ENCODE measurements at places on chromosomes 12 and 14.

- no peak for DNase-seq
Observed at GRCh38 chr14:28707814-28708213, 58.8 kb upstream of the FOXG1 start.

DNA sequence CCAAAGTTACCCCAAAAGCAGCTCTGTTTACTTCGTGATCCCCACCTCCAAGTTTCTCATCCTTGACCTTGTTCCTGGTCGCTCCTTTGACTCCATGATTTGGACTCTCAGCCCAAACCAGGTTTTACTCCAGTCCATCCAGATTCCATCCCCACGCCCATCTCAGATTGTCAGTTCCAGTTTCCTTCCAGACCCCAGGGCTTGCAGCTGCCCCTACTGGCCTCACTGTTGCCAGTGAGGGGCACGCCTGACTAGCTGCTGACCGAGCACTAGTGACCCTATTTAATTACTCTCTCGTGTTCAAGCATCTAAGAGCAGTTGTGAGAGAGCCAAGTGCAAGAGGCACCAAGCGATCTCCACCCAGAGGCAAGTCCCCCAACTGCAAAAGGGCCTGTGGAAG is 155.1 kb upstream of the FUT8 start:
- no peak for DNase-seq

DNA sequence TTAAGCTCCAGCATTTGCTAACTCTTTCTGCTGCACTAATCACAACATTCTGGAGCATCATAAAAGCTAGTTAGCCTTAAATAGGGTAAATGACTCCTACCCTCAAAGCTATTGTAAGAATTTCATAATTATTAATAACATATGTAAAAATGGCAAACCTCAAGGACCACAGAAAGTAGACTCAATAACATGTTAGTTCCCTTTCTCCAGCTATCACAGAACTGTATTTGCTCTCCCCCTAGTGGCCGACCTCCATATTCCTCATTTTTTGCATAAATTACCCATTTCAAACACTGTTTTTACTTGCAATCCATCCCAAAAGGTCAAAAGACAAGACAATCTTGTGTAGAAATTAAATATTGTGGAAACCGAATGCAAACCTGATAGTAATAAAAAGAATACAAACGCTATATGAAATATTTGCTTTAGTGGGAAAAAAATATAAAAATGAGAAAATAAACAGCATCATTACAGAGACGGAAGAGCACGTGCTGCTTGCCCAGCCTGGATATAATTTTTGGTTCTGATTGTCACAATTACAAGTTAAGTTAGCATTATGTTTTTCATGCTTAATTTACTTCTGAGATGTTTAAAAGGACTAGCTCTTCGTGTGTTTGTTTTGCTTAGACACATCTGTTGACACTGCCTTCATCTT is 97.9 kb downstream of the RERGL start:
- DNase-seq = peak; percentile 0

GRCh38 chr12:121138284-121138683 is 5.6 kb downstream of the P2RX7 start:
- no peak for DNase-seq

DNA sequence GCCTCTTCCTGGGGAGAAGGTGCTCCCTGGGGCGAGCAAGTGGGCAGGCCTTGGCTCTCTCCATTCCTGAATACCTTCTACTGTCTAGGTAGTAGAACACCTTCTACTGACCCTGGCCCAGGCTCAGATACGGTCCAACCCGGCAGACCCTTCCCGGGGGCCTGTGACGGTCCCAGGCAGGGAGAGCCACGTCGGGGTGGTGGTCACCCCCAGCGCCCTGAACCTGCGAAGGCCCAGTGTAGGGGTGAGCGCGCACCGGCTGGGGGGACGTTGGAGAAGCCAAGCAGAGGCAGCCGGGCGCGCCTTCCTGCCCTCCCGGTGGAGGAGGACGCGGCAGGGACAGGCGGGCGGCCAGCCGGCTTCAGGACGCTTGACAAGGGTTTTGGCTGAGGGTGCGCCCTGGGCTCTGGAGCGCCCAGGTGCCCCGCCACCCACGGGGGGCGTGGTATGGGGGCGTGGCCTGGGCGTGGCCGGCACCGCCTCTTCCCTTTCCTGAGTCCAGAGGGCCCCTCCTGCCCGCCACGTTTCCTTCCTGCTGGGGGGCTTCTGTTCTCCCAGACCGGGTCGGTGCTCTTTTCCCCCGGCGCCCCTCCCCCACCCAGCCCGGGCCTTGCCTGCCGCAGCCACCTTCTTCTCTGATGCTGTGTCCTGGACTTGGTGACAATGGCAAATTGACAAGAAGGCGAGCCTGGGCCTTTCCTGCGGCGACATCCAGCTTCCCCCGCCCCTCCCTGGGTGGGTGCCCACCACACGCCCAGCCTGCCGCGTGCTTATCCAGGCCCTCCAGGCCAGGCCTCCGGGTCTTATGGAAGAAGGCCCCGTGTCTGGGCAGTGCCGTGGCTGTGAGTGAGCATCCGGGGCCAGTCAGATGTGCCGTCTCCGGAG is 24.5 kb upstream of the PPP1R13B start:
- no peak for DNase-seq

DNA sequence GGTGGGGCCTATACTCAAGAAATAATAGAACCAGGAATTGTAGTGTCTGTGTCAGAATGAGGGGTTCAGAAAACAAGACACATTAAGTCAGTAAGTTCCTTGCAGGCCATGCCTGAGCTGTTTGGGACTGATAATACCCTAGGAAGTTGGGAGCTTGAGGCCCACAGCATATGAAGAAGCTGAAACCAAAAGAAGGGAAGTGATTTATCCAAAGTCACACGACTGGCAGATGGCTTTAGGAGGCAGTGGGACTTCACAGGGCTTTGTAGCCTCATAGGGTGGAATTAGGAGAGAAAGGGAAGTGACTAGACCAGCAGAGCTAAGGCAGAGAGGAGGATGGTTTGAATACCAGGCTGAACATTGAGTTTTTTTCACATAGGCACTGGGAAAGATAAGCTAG is 56.6 kb upstream of the SRSF5 start:
- no peak for DNase-seq

- DNase-seq = no peak
Observed at GRCh38 chr14:50750323-50750722, 80.6 kb downstream of the NIN start.

- DNase-seq = peak; percentile 91
Observed at GRCh38 chr12:110270125-110270962, 10.7 kb upstream of the ATP2A2 start.

DNA sequence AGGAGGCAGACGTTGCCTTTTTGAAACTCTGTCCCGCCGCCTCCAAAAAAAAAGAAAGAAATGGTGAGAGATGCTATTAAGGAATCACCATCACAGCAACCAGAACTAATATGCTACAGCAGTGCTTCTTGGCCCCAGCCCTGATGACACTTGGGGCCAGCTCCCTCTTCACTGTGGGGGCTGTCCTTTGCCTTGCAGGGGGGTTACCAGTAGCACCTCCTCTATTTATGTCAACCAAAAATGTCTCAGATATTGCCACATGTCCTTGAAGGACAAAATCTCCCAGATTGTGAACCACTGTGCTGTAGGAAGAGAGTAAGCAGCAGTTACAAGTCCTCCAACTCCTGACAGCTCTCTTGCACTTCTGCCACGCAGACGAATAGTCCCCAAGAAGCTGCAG is 76.4 kb downstream of the LRRC74A start:
- DNase-seq = no peak

DNA sequence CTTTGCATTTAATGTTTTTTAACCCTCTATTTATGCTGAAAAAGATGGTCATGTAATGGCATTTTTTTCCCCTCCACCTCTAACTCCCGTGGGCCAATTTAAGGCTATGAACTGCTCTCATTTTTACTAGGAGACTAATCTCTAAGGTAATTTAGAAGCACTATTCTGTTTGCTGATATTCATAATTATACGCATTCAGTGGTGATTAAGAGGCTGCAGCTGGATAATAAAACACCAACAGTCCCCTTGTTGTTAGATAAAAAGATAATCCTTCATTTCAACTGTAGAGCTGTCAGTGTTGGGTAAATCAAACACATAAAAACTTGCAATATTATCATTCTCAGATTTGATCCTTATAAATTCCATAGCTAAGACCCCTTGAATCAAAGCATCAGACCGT is 8.9 kb downstream of the MYO1H start:
- no peak for DNase-seq

GRCh38 chr12:39028382-39028781 is 123.0 kb upstream of the CPNE8 start:
- no peak for DNase-seq

- DNase-seq = no peak
Observed at GRCh38 chr12:53230108-53230845, 1.7 kb downstream of the RARG start.

DNA sequence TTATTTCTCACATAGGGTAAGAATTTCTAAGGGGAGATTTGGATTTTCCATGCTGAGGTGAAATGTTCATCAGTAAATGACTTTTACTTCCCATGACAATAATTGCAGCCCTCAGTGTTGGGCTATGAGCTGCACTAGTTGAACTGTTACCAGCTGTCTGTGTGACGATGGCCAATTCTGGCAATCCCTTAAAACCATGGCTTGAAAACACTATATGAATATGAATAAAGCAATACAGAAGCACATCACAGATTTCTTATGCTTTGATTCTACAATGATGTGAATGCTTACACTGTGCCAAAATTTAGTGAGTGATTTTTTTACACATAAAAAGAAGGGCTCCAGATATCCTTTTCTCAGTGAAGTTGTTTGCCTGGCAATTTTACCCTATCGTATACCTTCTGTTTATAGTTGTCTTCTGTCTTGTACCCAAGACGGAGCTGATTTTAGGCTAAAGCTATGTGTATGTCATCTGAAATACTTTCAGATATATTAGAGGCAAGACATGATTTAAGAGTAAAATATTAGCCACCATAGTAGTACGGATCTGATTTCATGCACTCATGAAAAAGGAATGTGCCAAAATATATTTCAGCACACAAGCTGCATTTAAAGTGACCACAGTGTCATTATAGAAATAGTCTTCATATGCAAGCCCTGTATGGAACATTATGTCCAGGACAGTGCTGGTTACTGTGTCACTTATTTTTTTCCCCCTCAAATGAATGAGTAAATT is 52.0 kb downstream of the SLC38A4 start:
- DNase-seq = no peak

DNA sequence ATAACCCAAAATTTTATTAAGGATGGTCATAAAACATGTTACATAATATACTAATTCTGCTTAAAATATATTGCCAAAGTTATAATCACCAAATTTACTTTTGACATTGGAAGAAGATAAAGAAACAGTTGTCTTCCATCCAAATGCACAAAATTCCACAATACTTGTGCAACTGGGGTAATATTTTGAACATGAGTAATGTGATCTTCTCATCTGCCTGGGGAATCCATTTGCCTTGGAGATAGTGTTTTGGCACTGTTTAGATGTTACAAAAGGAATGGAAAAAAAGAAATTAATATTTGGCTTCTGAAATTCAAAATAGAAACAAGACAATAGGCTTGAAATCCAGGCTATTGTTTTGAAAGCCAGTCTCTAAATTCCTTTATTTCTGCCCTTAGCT is 9.1 kb downstream of the GPR19 start:
- no peak for DNase-seq

DNA sequence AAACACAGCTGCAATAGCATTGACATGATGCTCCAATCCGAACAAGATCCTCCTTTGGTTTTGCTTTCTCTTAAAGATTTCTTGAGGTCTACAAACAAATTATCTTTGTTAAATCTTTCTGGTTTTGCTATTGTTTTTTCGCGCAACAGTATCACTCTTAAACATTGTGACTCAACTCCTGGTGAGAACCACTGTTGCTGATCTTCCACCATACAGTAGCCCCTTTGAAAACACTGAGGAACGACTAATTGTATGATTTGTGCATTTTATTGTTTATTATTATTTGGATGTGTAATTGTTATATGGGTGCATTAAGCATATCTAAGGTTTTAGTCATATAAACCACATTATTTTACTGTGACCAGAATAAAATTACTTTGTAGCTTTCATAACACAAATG is 282.8 kb downstream of the EGLN3 start:
- DNase-seq = no peak

DNA sequence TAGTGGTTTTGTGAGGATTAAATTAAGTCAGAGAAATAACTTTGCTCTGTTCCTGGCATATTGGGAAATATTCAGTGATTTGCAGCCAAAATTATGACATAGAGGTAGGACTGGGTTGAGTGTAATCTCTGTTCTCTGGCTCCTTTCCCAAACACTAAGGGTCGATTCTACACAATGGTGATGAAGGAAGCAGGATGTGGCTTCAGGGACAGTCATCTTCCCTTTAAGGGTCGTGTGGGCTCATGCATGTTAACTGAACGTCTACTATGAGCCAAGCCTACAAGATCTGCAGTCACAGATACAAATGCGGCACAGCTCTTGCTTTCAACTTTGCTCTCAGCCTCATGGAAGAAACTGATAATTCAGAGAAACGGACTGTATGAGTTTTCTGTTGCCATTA is 381.6 kb downstream of the VRK1 start:
- no peak for DNase-seq

DNA sequence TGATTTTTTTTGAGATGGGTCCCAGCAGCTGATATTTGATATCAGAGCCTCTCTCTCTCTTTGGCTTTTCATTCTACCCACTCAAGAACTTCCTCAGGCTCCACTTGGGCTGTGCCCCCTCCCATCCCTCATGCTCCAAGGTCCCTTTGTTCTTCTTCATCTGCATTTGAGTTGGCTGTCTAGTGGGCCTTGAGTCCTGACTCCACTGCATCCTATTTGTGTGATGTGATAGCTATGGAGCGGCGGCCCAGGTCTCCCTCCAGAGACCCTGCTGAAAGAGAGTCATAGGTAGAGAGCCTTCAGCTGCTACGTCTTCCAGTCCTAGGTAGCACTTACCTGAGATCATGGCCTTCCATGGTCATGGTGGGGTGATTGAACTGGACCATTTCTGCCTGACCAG is 123.1 kb upstream of the VRK1 start:
- no peak for DNase-seq

- no peak for DNase-seq
Observed at GRCh38 chr12:126926023-126926594, 1340.9 kb upstream of the TMEM132C start.

- DNase-seq = no peak
Observed at GRCh38 chr12:96197503-96198272, 3.5 kb downstream of the ELK3 start.

- no peak for DNase-seq
Observed at GRCh38 chr12:116414891-116415290, 137.4 kb upstream of the MED13L start.

DNA sequence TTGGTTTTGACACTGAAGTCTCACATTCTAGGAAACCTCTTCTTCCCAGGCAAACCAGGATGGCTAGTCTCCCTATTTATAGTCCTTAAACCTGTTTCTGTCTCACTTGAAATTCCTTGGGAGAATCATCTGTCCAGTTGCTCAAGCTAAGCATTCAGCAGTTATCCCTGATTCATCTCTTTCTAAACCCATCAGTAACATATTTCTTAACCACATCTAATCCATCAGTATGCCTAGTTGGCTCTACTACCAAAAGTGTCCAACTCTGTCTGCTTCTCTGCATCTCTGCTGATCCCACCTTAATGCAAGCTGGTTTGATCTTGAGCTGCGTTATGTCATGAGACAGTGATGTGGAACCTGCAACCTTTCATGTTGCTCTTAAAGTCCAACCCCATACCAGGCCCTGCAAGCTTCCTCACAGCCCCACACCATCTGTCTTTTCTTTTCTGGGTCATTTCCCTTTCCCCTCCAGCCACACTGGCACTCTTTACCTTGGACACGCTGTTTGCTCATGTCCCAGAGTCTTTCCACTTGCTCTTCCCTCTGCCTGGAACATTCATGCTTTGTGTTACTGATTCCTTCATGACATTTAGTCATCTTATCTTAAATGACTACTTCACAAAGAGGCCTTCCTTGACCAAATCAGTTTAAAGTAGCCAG is 380.8 kb upstream of the RGS6 start:
- no peak for DNase-seq

GRCh38 chr12:1350055-1350933 is 244.1 kb downstream of the FBXL14 start:
- DNase-seq = no peak

All from NCI-H2029 (cell line).